Occipital lobe (tissue), 3 donors: ENCODE measurements at places on chromosomes 16 and 17. TPM values are rescaled to one million over a fixed set of nuclear protein-coding genes. Genes with fewer than 3 reads are reported as not detected.

The KIF2B gene
- total RNA-seq: not detected

The FMNL1 gene
- total RNA-seq: 1.9 TPM

- DNase-seq: no peak
These were observed 67.4 kb downstream of the RPA1 start for GRCh38 chr17:1897105-1897656.

The WSCD1 gene
- 35.7 TPM for total RNA-seq

GRCh38 chr17:4711661-4712181, 1.3 kb downstream of the ARRB2 start:
- no peak for DNase-seq

GRCh38 chr17:43673516-43674323, 12.0 kb upstream of the MEOX1 start:
- DNase-seq: no peak

DNA sequence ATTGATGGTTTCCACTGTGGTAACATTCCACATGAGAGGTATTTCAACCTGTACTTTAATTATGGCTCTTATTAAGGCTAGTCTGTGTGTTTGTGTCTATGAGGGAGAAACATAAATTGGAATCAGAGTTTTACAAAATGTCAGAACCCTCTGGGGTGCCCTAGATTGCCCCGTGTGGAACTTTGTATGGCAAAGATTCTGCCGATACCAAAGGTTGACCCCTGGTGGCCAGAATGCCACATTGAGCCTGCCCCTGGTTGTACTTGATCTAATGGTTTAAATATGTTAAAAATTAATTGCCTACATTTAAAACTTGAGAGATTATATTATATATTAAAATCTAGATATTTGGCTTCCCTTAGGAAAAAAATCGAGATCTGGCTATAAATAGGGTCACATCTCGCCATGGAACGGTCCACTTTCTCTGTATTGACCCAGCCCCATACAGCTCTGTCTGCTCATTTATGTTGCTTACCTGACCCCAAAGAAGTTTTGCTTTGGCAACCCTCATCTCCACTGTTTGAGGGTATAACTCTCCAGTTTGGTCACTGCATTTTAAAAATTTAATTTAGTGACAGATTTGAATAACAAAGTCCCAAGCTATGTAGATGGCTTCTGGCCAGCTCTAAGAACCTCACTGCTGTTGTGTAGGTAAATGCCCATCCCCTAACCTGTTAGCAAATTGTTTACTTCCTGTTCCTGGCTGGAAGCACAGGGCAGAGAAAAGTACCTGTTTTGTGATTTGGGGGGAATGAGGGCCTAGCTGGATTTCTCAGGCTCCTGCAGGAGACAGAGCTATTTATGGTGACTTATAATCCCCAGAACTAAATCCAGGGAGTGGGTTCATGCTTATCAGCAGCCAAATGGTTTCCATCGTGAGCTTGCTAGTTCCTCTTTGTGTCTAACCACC, 95.0 kb downstream of the PLCG2 start:
- DNase-seq: no peak

GRCh38 chr16:77212741-77213541, 13.7 kb downstream of the SYCE1L start:
- DNase-seq: no peak

DNA sequence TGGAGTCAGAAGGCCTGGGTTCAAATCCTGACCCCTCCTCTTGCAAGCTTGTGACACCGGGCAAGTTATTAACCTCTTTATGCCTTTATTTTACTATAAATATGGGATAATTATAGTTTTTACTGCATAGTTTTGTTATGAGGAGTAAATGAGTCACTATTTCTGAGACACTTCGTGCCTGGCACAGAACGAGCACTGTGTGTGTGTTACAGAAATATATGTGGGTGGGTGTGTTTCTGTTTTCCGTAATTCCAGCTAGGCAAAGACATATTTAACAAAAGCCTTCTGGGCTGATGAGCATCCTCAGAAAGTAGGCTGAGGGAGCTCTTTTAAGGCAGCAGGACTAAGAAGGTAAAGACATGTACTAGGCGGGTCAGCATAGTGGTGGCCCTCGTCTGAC, 417.9 kb downstream of the MAF start:
- DNase-seq: no peak

DNA sequence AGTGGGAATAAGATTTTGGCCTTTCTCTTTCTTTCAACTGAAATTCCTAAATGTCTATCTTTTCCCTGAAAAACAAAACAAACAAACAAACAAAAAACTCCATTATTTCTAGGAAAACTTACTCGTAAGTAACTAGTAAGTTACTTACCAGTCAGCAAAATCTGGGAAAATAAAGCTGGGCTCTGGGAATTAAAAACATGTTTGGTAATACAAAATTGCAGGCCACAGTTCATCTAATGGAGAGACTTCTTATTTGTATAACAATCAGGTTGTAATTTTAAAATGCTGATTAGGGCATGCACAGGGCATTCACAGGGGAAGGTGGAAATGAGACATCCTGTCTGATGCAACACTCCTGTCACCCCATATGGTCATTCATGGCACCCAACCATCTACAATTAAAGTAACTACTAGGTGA, 3.8 kb upstream of the WIPI1 start:
- no peak for DNase-seq

DNA sequence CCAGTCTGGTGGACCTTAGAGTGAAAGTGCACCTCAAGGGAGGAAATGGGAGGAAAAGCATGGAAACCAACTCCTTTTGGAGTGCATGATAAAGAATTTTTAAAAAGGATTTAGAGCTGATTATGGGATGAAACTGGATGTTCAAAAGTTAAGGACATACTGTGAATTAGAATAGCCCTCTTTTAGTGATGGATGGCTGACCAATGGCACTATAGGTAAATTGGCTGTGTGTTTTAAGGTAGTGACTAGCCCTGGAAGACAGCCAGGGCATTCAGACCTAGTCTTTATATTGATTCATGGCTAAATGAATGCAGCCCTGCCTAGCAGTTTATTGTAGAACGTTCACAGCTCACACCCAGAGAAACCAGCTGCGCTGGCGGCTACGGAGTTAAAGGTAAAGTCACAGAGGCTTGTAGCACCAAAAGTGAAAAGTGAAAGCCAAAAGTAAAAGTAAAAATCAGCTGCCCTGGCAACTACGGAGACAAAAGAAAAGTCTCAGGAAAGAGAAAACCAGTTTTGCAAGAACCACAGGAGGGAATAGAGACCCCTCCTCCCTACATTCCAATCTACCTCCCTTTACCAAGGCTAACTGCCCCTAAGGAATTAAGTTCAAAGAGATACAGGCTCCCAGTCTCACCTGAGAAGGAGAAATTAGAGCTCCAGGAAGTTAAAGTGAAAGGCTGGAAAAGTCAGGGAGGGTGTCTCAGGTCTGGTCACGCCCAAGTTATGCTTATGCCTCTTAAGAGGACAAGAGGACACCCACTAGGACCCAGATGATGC, 21.8 kb downstream of the ACSM1 start:
- no peak for DNase-seq
